GM20000 (cell line): ENCODE measurements at places on chromosomes 11 and 22.

DNA sequence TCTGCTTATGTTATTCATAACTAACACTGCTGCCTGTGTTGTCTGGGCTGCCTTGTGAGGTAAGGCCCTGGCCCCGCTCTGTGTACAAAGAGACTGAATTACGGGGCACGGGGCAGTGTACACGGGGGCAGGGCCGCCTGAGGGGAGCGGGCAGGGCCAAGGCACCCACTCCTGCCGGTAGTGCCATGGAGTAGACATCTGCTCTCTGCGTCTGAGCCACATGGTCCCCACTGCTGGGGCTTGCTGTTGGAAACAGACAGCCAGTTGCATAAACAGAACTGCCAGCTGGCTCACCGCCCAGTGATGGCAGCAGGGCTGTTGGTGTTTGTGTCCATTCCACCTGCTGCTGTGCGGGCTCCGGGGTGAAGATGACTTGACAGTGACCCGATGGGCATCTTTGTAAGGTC, 19.8 kb downstream of the FAM118A start:
- DNase-seq: no peak

- DNase-seq: no peak
These were observed 606.6 kb upstream of the CADM1 start for GRCh38 chr11:116110802-116111201.

DNA sequence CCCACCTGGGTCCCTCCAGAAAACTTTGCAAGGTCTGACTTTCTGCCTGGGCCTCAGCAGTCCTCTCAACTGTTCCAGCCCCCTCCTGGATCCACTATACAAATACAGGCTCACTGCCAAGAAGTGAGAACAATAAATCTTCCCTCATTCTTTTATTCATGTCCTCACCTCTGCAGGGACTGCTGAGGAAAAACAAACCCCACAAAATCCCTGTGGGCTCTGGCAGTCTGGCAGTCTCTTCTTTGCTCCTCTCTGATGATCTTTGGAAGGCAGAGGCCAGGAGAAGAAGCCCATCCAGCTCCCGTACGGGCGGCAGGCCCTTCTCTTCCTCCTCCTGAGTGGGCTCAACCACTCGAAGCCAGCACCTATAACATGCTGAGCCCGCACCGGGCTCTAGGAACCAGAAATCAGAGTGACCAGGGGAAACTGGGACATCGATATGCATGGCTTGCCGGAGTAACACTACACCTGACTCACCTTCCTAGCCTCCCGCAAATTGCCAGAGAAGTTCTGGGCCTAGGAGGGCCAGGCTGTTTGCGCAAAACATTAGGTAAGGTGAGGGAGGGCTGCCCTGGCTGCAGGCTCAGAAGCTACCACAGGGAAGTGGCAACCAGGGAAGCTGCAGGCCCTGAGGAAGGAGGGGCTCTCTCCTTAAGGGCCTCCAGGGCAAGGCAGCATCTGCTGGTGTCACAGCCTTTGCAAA, 24.2 kb downstream of the TMPRSS5 start:
- DNase-seq: no peak

GRCh38 chr11:1953489-1954266, 6.5 kb downstream of the MRPL23 start:
- no peak for DNase-seq

- no peak for DNase-seq
These were observed 7.1 kb upstream of the PDGFB start for GRCh38 chr22:39251762-39252460.
